ENCODE measurements at places on chromosomes 3 and 15.

- DNase-seq, result no peak
Measured at GRCh38 chr3:183911763-183912506, 27.3 kb upstream of the PARL start.

DNA sequence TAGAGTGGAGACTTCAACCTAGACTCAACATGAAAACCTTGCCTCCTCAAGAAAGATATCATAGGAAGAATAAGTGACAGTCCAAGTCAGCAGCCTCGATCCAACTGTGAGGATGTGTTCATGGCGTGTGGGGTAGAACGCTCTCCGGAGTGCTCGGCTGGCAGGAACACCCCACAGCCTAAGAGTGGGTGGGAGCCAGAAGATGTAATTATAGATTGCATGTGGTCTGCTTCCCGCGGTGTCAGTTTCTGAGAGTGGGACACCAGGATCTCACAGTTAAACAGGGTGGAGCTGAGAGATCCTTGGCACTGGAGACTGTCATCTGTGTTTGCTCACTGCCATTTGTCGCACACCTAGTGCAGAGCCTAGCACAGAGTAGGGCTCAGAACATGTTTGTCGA, 158.0 kb downstream of the CTNNB1 start:
- no peak for DNase-seq

DNA sequence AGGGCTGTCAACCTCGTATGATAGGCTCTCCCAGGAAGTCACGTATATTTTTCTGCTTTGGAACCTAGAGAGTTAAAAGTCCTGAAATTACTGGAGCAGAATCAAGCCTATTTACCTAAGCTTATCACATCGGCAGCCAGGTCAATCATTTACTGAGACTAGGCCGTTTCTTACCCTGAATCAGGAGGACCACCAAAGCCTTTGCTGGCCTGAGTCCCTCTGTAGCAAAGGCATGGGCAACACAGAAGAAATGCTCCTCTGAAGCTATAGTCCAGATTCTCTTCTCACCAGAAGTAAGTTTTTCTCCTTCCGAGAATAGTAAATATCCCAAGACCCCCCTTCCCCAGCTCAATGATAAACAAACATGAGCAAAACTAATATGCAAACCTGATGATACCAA, 125.9 kb upstream of the PHLDB2 start:
- no peak for DNase-seq

- no peak for DNase-seq
Measured at GRCh38 chr15:92050220-92050898, 196.9 kb downstream of the SLCO3A1 start.

DNA sequence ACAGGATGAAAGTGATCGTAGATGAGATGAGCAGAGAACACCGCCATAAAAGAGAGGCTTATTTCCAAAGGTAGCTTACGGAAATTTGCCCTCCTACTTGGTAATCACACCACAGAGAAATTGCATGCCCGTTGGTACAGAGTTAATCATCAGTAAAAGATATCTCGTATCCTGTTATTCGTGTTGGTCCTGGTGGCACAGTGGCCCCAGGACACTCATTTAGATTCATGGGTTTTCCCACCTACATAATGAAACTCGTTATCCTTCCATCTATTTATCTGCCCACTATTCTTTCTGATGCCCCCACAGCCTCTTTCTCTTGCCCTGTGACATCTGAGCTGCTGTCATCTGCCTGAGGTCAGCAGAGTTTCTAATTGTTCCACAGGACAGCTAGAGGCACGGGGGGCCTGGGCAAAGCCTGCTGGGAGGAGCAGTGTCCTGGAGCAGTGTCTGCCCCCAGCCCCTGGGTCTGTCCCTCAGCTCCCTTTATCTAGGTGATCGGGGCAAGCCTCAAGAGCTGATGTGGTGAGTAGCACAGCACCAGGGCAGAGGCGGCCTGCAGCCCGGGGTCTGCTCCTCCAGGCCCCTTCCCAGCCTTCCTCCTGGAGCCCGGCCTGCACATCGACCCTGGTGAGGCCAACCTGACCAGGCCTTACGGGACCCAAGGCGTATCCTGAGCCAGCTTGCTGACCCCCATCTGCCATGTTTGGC, 42.2 kb downstream of the PXYLP1 start:
- DNase-seq, result no peak

DNA sequence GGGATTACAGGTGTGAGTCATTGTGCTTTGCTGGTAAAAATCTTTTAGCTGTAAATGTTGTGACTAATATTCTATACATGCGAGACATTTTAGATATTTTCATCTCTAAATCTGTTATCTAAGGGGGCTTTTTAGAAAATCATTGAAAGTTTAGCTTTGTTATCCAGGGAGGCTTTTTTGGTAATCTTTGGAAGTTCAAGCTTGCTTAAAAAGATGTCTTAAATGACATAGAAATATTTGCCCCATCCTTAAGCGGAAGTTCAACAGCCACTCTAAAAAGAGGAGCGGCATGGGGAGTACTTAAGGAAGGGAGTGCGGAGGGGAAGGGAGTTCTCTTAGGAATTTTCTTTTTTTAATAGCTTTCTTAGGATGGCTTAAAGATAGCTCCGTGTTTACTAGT, 26.1 kb downstream of the DNAJC13 start:
- DNase-seq, result no peak

GRCh38 chr15:43056696-43057095, 49.1 kb downstream of the UBR1 start:
- no peak for DNase-seq

DNA sequence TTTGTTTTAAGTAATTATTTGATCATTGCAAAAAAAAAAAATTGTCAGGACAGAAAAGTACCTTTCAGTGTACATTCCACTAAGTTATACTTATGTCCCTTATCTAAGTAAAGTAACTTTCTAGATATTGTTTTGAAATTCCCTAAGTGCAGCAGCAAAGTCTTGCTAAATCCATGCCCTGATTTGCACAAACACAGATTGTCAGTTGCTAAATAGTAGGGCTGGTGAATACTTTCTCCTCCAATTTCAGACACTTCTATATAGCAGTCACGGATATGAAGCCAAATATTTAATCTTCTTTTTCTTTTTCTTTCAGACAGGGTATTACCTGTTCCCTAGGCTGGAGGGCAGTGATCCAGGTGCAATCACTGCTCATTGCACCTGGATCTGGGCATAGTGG, 12.9 kb downstream of the LRRC2 start:
- no peak for DNase-seq

DNA sequence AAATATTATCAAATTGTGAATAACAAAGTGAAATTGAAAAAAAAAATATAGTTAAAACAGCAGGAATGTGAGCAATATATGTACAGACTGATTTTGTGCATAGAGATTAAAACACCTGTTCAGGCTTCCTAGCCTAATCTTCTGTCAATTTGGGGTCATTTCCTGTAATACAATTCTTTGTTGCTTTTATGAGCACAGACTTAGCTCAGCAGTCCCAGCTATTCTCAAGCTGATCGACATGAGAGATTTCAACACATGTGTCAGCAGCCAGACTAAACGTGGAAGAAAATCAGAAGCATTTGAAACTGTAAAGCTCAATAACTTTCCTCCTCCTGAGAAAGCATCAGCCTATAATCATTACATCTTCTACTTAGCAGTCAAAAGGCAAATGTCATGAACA, 1.6 kb upstream of the FHIT start:
- no peak for DNase-seq

GRCh38 chr15:74789171-74789631, 7.3 kb downstream of the CSK start:
- no peak for DNase-seq

DNA sequence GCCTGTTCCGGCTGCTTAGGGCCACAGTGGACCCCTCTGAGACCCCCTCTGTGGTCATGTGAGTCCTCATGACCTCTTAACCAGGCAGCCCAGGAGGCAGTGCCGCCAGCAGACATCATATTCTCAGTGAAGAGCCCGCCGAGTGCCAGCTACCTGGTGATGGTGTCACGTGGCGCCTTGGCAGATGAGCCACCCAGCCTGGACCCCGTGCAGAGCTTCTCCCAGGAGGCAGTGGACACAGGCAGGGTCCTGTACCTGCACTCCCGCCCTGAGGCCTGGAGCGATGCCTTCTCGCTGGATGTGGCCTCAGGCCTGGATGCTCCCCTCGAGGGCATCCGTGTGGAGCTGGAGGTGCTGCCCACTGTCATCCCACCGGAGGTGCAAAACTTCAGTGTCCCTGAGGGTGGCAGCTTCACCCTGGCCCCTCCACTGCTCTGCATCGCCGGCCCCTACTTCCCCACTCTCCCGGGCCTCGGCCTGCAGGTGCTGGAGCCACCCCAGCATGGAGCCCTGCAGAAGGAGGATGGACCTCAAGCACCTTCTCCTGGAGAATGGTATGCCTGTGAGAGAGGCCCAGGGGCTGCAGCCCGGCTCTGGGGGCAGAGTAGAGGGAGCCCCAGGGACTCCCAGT, 176.1 kb downstream of the TBC1D2B start:
- no peak for DNase-seq

GRCh38 chr15:96042734-96043224, 287.7 kb upstream of the NR2F2 start:
- peak; percentile 94 for DNase-seq

DNA sequence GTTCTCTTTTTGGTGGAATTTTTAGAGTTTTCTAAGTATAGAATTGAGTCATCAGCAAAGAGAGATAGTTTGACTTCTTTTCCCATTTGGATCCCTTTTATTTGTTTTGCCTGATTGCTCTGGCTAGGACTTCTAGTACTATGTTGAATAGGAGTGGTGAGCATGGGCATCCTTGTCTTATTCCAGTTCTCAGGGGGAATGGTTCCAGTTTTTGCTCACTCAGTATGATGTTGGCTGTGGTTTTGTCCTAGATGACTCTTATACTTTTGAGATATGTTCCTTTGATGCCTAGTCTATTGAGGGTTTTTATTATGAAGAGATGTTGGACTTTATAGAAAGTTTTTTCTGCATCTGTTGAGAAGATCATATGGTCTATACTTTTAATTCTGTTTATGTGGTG, 72.5 kb downstream of the TNFAIP8L3 start:
- DNase-seq, result no peak

DNA sequence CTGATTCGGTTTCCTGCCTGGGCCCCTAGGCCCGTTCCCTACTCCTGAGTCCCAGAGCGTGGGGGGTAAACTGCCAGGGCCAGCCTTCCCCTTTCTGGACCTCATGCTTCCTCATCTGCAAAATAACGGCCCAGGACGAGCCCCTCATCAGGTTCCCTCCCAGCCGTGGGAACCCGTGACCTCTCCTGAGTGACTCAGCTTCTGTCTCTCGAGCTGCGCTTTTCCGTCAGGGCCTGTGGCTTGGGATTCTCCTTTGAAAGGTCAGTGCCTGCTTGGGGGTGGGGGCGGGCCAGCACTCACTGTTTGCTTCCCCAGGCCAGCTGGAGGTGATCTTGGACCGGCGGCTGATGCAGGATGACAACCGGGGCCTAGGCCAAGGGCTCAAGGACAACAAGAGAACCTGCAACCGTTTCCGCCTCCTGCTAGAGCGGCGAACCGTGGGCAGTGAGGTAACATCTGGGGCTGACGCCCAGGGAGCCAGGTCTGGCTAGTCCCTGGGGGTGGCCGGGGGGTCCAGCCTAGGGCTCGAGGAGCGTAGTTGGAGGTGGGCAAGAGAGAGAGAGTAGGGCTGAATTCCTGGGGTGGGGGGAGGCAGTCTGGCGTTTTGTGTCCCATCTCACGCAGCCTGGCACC, 12.8 kb downstream of the MAN2A2 start:
- DNase-seq, result peak; percentile 90

- DNase-seq, result no peak
Measured at GRCh38 chr3:137669519-137670060, 94.5 kb upstream of the SOX14 start.

DNA sequence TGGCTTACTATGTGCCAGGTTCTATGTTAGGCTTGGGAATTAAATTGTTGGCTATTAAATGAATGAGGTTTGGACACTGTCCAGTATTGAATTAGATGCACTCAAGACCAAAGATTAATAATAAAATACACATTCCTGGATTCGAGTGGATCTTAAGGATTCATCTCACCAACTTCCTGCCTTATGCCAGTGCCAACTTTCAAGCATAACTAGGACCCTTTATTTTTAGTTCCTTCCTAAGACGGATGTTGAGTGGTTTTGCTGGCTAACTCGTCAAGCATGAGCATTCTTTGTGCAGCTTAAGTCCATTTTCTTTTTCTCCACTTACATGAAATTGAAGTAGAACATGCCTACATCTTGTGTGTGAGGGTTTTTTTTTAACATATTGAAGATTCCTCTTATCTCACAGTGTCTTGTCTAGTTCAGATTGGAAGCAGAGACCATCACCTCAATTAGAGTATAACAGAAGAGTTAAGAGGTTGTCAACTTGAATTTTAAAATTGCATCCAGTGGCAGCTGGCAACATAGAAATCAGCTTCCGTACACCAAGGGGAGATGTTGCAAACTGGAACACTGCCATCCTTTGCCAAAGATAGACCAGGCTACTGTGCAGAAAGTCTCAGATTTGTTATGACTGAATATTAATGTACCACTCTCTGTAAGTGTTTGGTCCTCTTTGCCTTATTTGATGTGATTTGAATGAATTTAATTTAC, 106.3 kb upstream of the BFSP2 start:
- no peak for DNase-seq

GRCh38 chr15:60975952-60976351, 253.2 kb downstream of the RORA start:
- DNase-seq, result no peak

GRCh38 chr3:71652781-71653413, 69.4 kb upstream of the FOXP1 start:
- peak; percentile 46 for DNase-seq

Measured in MV-4-11 (cell line).